Colonic mucosa (tissue), 4 donors: ENCODE measurements at places on chromosomes 1 and 21. TPM values are rescaled to one million over a fixed set of nuclear protein-coding genes. Genes with fewer than 3 reads are reported as not detected.

Gene SPRR1A
- not detected for total RNA-seq

Gene PLA2G5
- total RNA-seq, result not detected

Gene MSH4
- 0.16 TPM for total RNA-seq

Gene MARK1
- total RNA-seq, result 3.3 TPM

Gene C21orf91
- total RNA-seq, result 3.8 TPM

Gene CADM3
- 8.7 TPM for total RNA-seq

Gene SLC16A4
- total RNA-seq, result 2.0 TPM

Gene S100A7
- not detected for total RNA-seq

Gene RIMKLA
- 14.3 TPM for total RNA-seq

Gene MTARC1
- total RNA-seq, result 33.6 TPM

Gene APOBEC4
- not detected for total RNA-seq

Gene ACTRT2
- not detected for total RNA-seq

Gene TFB2M
- total RNA-seq, result 11.3 TPM

Gene LYPD8
- total RNA-seq, result 40.8 TPM

Gene KIAA0319L
- total RNA-seq, result 53.2 TPM

Gene SAMD13
- 31.0 TPM for total RNA-seq

Gene MAB21L3
- 3.9 TPM for total RNA-seq

Gene ZNF683
- 0.47 TPM for total RNA-seq

Gene FCGR1A
- total RNA-seq, result 2.7 TPM

Gene CITED4
- 5.8 TPM for total RNA-seq

Gene LCK
- 24.7 TPM for total RNA-seq

Gene C1orf185
- total RNA-seq, result not detected

Gene ERICH3
- not detected for total RNA-seq

Gene KCNT2
- total RNA-seq, result 0.82 TPM

Gene SPRR2B
- total RNA-seq, result not detected

Gene IQGAP3
- 13.6 TPM for total RNA-seq

Gene SPOCD1
- total RNA-seq, result 0.45 TPM

Gene LHX4
- 0.77 TPM for total RNA-seq

Gene GOLT1A
- total RNA-seq, result 6.7 TPM

Gene SLC45A3
- 29.6 TPM for total RNA-seq

Gene CENPF
- total RNA-seq, result 67.9 TPM

Gene TUT4
- 20.0 TPM for total RNA-seq

Gene HMGCS2
- total RNA-seq, result 374 TPM

Gene ETNK2
- 0.40 TPM for total RNA-seq

Gene ADAM15
- 228 TPM for total RNA-seq

Gene GALNT2
- total RNA-seq, result 67.3 TPM

Gene SPRR2A
- total RNA-seq, result not detected

Gene OR2L13
- total RNA-seq, result not detected

Gene SH2D2A
- total RNA-seq, result 1.9 TPM

Gene FAAP20
- 53.7 TPM for total RNA-seq

Gene CRYAA
- not detected for total RNA-seq

Gene VCAM1
- 3.5 TPM for total RNA-seq
